ENCODE measurements at places on chromosomes 2 and 18.

- DNase-seq: peak; percentile 66
Observed at GRCh38 chr2:215624423-215624829, 188.6 kb upstream of the FN1 start.

DNA sequence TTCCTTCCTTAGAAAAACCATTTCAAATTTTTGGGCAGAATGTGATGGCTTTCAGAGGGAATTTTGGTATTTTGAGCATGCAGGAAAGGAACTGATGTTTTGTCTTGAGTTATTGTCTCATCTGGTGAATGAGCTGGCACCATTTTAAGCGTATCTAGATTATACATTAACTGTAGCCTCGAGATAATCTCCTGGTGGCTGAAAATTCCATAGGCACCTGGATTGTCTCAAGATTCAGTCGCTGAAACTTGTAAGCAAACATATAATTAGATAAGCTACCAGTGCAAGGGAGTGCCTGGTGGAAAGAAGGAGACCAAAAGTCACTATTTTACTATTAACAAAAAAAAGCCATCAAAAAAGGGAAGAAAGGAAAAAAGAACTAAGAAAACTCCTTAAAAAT lies 687.8 kb upstream of the DDX18 start:
- DNase-seq: no peak

GRCh38 chr2:138336146-138336545 lies 165.4 kb upstream of the SPOPL start:
- DNase-seq: no peak

- peak; percentile 73 for DNase-seq
Observed at GRCh38 chr2:173058097-173058496, 17.5 kb upstream of the MAP3K20 start.

GRCh38 chr2:225236769-225237323 lies 162.7 kb upstream of the NYAP2 start:
- no peak for DNase-seq

DNA sequence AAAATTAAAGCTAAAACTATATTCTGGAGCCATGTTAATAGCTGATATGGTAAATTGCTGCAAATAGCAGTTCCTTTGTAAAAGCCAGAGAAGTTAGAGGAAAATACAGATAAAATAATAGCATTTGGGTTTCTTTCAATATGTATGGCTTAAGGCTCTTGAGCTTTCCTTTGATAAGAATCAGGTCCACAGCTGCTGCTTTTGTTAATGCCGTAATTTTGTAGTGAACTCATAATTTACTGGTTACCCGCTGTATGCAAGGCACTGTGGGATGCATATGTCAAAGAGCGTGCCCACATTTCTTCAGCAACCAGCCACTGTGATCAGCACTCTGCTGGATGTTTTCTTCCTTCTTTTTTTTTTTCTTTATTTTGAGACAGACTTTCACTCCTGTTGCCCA lies 79.1 kb downstream of the MOGAT1 start:
- DNase-seq: no peak

DNA sequence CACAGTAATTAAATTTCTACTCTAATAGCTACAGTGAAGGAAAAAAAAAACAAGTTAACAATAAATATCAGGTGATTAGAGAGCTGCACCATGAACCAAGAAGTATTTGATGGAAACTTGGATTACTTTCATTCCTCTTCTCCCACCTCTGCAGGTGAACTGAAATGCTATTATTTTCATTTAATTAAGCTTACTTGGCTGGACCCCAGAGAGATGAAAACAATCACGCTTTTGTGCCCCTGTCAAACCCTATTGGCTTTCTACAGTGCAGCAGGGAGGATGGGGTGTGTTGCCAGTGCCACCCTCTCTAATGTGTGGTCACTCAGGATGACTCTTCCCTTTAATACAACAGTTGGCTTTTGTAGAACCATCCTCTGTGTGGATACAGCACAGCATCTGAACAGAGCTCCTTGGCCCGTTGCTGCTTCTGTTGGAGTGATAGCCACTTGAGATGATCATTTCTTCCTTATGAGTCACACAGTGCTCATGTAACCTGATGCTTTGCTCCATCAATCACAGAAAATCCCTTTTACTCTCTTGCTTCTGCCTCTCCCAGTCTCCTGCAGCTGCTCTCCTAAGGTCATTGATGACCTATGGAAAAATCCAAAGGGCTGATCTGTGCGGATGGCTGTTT lies 5.5 kb upstream of the ARL4C start:
- DNase-seq: peak; percentile 34

- no peak for DNase-seq
Observed at GRCh38 chr2:179304424-179304823, 39.8 kb upstream of the SESTD1 start.

- no peak for DNase-seq
Observed at GRCh38 chr18:73043211-73043610, 175.4 kb upstream of the NETO1 start.

- no peak for DNase-seq
Observed at GRCh38 chr18:75044791-75045190, 164.1 kb downstream of the PTGR3 start.

DNA sequence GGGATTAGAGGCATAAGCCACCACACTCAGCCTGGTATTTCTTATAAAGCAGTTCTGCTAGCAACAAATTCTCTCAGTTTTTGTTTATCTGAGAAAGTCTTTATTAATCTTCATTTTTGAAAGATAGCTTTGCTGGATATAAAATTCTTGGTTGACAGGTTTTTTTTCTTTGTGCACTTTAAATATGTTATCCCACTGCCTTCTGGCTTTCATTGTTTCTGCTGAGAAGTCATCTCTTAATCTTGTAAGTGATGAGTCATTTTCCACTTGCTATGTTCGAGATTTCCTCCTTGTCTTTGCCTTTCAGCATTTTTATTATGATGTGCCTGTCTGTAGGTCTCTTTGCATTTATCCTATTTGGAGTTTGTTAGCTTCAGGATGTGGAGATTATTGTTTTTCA lies 5.9 kb upstream of the ELAC1 start:
- no peak for DNase-seq

DNA sequence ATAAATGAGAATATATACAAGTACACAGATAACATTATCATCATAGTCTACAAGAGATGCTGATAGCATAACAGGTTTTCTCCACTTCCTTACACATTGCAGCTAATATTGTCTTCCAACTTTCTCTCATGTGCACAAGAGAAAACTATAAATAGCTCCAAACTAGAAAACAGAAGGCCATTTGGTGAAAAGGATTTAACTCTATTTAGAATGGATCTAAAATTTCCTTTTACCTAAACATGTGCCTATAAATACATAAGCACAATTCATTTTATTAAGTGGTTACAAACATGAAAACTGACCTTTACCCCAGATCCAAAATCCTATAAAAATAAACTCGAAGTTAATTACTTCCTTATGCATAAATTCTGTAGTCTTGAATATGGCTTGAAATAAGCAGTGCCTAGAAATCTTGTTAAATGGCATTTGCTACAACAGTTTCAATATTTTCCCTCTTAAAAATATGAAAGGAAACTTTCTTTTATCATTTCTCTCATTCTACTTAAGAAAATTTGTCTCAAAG lies 41.6 kb downstream of the SLC25A12 start:
- peak; percentile 16 for DNase-seq

GRCh38 chr2:112001942-112002341 lies 53.1 kb upstream of the TMEM87B start:
- DNase-seq: no peak

- DNase-seq: no peak
Observed at GRCh38 chr18:76697441-76697901, 124.9 kb upstream of the ZNF236 start.

GRCh38 chr2:55138014-55138881 lies 88.0 kb upstream of the RTN4 start:
- DNase-seq: no peak

DNA sequence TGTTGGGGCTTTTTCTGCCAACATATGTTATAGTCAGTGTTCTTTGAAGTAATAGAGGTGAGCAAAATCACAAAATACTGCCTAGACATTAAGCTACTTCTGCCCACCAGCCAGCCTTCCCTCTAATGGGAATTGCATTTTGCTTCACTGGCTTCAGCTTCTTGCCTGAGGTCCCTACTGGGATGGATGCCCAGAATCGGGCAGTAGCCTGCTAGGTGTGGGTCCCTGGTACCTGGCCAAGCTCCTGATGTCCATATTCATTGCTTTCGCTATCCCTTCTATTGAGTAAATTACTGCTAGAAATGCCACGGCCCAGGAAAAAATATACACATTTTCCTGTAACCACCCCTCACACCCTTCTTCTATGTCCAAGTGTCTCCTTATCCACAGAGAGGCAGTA lies 27.0 kb downstream of the CRYGD start:
- no peak for DNase-seq

- DNase-seq: no peak
Observed at GRCh38 chr18:32607816-32608215, 137.1 kb upstream of the GAREM1 start.

GRCh38 chr2:183125659-183126341 lies 1.6 kb downstream of the NUP35 start:
- no peak for DNase-seq

- DNase-seq: no peak
Observed at GRCh38 chr18:60538891-60539290, 166.3 kb upstream of the MC4R start.

DNA sequence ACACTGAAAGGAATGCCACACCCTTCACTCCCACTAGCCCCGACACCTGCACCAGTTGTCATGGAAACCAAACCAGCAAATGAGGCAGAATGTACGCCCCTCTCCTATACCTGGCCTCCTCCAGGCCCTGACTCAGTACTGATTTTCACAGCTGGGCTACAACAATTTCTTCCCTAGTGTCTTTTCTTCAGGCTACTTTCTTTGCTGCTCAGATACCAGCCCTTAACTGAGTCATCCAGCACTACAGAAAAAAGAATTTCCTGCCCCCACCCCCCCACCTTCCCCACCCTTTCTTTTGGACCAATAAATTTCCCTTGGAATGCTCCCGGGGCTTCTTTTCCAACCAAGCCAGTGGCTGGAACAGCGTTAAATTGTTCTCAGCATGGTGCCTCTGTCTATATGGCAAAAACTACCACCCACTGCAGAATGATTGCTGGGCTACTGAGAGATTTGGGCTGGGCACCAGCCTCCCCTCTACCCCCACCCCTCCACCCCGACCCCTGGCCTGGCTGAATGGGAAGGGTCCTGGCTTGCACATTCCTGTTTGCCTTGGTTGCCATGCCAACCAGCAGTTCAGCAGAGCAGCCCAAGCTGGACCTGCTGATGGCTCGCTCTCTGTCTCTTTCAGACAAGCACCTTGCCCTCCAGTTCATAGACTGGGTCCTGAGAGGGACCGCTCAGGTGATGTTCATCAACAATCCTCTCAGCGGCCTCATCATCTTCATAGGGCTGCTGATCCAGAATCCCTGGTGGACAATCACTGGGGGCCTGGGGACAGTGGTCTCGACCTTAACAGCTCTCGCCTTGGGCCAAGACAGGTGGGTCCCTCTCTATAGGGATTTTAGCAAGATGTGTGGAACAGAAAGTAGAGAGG lies 11.3 kb downstream of the SLC14A2 start:
- peak; percentile 52 for DNase-seq

GRCh38 chr18:44836263-44836662 lies 155.6 kb downstream of the SETBP1 start:
- no peak for DNase-seq

GRCh38 chr2:223586261-223586660 lies 15.9 kb downstream of the SCG2 start:
- DNase-seq: peak; percentile 57
